Activated CD4-positive, alpha-beta T cell treated with anti-CD3 and anti-CD28 coated beads, Interleukin-2, Interleukin-6, amounts not matched to agents 100 ng/mL and 50 ng/mL, durations not matched to agents 16 hours and 8 hours (primary cell): ENCODE measurements at places on chromosomes 16 and 17.
A peak's percentile ranks its signal among the peaks of the same experiment; 100 is the strongest.

- no peak for DNase-seq
These were observed 5.3 kb downstream of the MPP2 start for GRCh38 chr17:43901861-43902589.

DNA sequence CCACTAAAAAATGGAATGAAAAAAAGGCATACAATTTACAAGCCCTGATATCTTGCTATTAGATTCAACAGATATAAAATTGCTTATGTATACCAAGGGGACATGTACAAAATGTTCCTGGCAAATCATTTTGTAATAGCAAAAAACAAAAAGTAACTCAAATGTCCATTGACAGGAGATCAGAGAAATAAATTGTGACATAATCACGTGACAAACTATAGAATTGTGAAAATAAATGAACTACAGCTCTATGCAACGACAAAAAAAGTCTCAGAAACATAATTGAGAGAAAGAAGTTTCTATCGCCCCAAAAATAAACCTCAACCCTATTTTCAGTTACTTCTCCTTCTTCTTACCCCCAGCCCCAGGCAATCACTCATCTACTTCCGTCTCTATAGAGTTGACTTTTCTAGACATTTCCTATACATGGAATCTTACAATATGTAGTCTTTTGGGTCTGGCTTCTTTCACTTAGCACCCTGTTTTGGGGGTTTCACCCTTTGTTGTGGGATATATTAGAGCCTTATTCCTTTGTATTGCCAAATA is 12.1 kb upstream of the ACE start:
- DNase-seq = no peak

DNA sequence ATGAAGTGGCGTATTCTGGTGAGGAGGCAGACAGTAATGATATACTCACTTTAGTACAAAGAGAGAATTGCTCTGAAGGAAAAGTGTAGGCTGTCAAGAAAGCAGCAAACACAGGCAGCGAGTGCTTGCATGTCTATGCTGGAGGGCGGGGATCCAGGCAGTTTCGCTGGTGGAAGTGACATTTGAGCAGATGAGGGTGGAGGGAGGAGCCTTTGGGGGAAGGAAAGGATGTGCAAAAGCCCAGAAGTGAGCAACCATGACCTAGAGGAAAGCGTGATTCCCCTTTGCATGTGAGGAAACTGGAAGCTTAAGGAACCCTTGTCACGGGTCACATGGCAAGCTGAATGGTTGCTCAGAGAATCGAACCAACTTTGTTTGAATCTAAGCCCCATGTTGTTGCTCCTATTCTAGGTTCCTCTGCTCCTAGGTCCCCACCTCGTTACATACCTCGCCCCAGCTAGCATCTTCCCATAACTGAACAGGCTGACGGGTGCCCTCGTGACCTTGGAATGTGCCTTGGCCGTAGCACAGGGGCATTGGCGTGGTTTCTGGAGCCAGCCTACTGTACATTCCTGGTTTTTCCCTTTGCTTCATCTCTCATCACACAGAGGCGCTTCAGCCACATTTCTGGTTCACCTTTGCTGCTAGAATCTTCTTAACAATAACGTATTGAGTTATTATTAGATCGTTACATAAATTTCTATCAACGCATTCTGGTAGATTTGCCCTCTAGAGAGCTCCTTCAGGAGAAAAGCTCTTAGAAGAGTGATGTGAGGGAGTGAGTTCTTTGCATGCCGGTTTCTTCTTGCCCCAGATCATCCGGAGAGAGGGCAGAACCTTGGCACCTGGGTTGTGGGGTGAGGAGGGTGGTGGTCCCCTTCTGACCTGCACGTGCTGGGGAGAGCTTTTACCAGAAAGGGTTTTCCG is 191.8 kb downstream of the SNX29 start:
- DNase-seq = no peak

DNA sequence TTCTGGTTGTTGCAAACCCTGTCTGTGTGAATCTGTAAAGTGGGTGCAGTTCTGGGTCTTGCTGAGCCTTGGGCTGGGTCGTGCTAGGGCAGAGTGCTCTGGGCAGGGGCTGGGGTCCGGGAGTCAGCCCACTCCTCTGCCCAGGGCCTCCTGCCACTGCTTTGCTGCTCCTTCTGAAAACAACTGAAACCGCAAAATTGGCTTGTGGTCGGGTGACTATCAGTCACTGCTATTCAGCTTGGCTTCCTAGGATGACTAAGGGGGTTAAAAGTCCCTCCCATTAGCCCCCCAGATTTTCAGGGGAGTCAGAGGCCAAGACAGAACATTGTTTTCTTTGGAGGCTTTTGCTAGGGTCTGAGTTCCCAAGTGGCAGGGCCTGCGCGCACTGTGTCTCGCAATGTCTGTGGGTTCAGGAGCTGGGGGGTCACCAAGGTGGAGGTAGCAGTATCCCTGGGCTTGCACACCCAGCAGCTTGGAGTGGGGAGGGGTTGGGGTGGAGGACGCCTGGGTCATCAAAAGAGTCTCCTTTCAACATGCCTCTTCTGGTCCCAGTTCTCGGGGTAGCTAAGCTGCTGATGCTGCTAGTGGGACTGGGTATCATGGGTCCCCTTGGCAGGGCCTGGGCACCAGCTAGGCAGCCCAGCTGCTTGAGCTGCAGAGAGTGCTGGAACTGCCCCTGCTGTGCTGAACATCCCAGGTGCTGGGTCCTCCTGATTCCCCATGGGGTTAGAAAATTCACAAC is 13.5 kb upstream of the TBX21 start:
- DNase-seq = peak; percentile 94
